Left colon (tissue), 2 donors: ENCODE measurements at places on chromosomes 2 and 18. TPM values are rescaled to one million over a fixed set of nuclear protein-coding genes. Genes with fewer than 3 reads are reported as not detected.

Gene ALPG
- total RNA-seq: 0.56 TPM

- no peak for DNase-seq
Measured at GRCh38 chr2:159571540-159572260, 44.6 kb downstream of the BAZ2B start.

GRCh38 chr18:70371908-70372307 is 83.1 kb downstream of the SOCS6 start:
- DNase-seq: no peak

- DNase-seq: no peak
Measured at GRCh38 chr2:217075268-217076057, 215.6 kb upstream of the TNP1 start.

GRCh38 chr2:110925479-110925878 is 193.1 kb downstream of the ACOXL start:
- no peak for DNase-seq

- DNase-seq: no peak
Measured at GRCh38 chr2:41886145-41886664, 161.6 kb upstream of the PKDCC start.

DNA sequence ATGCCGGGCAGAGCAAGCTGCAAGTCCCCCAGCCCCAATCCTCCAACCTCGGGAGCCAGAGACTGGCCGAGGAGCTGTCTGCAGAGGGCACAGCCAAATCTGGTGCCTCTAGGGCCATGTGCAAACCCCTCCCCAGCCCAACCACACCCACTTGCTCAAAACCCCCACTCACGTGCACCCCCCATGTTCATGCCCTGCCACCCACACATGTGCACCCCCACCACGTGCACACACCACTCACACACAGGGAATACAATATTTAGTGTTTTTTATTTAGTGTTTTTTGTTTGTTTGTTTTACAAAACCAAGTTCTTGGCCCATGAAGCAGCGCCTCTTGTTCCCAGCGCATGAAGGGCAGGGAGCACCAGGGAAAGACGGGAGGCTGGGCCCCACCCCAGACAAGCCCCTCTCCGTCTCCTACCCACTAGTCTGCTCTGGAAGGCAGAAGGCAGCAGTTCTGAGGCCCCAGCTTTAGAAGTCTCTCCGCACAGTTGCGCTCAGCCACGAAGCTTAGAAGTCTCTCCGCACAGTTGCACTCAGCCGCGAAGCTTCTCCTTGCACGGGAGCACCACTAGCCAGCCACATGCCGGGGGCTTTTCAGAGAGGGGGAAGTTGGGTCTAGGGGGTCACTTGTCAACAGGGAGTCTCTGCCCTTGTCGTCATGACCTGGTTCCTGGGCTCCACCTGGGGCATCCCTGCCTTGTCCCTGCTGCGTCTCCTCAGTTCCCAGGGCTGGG is 276.1 kb upstream of the HDAC4 start:
- no peak for DNase-seq

- DNase-seq: no peak
Measured at GRCh38 chr2:159557437-159558034, 58.8 kb downstream of the BAZ2B start.

- DNase-seq: no peak
Measured at GRCh38 chr2:20543469-20544152, 96.7 kb downstream of the RHOB start.

Gene HADHB
- total RNA-seq: 180 TPM

DNA sequence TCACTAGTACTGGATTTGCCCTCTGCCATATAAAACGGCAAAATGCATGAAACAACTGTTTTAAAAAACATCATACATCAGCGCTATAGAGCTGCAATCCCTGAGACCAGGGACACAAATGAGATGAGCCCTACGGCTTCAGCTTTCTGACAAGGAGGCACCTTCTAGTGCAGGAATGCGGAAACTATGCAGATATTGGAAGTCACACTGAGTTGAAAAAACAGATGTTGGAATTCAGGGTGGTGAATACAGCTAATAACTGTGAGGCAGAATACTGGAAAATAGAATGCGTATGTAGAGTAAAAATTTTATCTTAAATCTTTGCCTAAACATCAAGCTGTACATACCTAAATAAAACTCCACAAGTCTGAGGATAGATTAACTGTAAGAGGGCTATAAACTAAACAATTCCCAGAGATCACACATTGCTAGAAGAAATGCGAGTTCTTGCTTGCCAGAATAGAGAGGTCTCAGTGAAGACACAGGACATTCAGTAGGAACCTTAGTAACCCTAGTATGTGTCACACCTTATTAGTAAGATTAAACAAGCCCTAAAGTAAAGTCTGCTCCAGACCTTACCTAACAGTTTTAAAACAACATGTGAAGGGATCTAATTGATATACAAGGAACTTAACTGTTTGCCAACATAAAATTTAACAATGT is 541.4 kb upstream of the DDX18 start:
- no peak for DNase-seq

DNA sequence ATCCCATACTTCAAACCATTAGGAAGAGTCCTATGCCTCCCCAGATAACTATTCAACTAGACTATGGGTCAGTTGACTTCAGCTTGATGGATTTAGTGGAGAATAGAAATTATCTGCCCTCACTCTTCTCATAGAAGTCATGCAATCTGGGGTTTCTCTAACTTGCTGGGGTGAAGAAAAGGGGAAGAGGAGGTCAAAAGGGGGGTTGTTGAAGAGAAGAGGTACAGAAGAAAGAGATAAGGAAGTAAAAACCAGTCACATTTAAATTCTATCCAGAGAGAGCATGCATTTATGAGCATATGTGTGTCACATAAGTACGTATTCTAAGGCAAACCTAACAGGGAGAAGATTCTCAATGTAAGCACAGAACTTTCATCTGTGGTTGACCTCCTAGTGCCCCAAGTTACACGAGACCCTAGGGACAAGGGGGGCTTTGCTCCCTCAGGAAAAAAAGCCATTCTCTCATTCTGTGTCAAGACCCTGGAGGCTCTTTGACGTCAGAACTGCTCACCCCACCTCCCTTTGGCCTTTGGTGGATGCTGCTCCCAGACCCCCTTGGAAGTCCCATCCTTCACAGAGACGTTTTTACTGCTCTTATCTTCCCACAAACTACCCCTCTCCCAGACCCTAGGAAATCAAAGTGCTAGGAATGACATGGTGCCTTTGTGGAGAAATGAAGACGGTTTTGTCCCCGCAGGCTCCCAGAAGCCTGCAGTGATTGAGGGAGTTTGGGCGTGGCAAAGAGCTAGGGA is 236.8 kb upstream of the TNP1 start:
- no peak for DNase-seq

DNA sequence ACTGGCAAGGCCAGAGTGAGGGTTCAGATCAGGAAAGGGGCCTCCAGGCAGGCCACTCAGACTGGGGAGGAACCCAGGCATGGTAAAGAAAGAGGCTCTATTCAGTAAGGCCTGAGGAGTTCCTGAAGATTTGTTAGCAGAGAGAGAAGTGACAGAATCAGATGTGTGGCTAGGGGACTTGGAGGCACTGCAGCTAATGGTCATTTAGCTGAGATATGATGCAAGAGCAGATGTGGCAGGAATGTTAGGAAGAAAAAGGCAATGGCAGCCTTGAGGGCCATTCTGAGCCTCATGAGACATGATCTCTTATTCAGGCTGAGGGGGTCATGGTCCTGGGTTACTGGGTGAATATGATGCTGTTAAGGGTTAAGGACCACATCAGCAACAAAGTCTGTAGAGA is 73.4 kb downstream of the CCDC93 start:
- DNase-seq: no peak

- no peak for DNase-seq
Measured at GRCh38 chr2:224875153-224875552, 159.0 kb upstream of the CCDC195 start.

DNA sequence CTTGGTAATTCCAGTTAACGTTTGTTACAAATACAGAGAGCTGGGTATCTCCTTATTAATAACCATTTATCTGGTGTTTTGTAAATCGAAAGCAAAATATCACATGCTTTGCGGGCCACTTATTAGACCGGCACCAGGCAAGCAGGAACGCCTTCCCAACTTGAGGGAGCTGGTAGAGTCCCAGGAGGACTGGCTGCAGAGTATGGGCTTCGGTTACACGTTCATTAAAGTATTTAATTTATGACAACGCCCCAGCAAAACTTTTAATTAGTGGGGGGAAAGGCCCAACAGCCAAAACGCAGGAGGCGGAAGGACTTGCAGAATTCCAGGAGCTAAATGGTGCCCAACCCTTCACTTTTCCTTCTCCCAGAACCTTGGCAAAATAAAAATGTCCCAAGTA is 3.7 kb downstream of the SMAD7 start:
- DNase-seq: no peak

GRCh38 chr2:233546774-233547173 is 19.8 kb downstream of the USP40 start:
- no peak for DNase-seq

GRCh38 chr18:47391665-47392064 is 140.2 kb upstream of the SKOR2 start:
- DNase-seq: no peak

DNA sequence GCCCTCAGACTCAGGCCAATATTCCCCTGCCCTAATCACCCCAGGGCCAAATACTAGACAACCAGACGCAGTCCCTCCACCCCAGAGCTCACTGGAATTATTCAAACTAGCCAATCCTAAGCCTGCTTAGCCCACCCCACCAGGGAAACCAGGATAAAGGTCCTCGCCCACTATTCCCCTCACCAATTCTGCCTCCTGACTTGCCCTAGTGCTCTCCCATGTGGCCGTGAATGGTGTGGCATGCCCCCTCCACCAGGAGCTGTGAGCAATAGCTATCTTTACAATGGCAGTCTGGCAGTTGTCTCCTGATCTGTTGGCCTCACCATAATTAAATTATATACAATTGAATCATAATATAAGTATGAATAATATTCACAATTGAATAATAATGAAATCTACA is 42.3 kb downstream of the FAM124B start:
- DNase-seq: no peak

GRCh38 chr2:200430017-200430416 is 79.9 kb downstream of the KCTD18 start:
- DNase-seq: no peak

Gene RBM44
- total RNA-seq: 0.34 TPM

Gene DNAJC27
- total RNA-seq: 3.7 TPM

GRCh38 chr2:214960677-214961076 is 151.2 kb upstream of the BARD1 start:
- DNase-seq: no peak

Gene THADA
- total RNA-seq: 20.3 TPM

Gene C2orf68
- 36.1 TPM for total RNA-seq

DNA sequence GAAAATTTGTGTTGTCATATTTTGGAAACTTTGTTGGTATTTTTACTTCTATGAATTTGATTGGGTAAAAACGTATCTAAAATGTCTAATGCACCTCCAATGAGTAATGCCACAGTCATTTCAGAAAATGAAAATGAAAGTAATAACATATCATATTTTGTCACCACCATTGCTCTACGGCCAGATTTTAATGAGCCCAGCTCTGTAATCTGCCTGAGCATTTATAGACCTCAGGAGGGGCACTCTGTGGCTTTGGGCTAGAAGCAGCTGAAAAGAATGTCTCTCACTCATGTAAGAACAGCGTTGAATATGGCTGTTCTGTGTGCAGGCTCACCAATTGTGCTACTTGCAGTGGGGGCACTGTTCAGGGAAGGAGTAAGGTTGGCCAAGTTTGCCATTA is 32.7 kb upstream of the ABCA12 start:
- DNase-seq: no peak

- DNase-seq: no peak
Measured at GRCh38 chr2:43305012-43305411, 78.6 kb upstream of the ZFP36L2 start.

- DNase-seq: no peak
Measured at GRCh38 chr2:232896111-232896510, 26.0 kb downstream of the SNORC start.

DNA sequence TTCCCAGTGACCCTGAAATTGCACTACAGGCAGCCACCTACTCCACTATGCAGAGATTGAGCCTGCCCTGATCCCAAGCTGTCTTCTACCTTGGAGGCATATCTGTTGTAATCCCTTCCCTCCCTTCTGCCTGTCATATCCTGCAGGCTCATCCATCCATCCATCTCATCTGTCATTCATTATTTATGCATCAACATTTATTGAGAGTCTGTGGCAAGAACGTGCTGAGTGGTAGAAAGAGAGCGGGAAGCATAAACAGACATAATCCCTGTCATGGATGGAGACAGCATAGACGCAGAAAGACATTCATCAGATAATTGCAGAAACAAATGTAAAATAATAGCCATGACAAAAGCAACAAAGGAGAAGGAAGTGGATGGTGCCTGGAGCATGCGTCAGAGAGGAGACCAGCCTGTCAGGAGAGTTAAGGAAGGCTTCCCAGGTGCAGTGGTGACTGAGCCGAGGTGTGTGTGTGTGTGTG is 110.7 kb upstream of the STPG4 start:
- no peak for DNase-seq

DNA sequence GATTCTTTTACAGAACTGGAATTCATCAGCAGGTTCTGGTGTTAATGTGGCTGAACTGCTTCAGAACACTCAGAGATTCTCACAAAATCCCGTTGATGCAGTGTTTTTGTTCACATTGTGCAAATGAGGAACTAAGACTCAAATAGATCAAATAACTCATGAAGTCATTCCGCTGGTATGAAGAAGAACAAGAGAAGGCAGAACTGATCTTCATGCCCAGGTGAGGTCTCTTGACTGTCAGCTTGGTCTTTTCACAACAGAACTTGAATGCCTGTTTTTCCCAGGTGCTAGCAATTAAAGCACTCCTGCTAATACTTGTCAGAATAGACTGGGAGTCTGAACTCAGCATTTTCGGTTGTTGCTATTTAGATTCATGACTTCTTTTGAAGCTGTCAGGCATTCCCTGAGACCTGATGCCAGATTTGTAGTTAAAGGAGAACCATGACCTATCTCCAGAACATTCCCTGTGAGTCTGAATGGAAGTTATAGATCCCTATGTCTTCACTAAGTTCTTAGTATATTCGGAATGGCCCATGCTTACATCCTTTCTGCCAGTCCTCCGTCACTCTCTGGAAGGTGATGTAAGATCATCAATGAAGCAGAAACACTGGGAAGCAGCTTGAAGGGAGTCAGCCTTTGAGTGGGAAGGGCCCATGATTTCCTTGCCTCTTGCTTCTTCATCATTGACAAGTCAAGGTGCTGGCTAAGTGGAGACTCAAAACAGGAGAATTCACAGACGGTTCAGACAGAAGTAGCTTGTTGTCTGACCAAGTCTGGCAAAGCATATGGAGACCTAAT is 155.7 kb downstream of the MTCL1 start:
- no peak for DNase-seq

GRCh38 chr2:69099541-69099940 is 86.6 kb downstream of the ANTXR1 start:
- no peak for DNase-seq

Gene DSG1
- not detected for total RNA-seq

- no peak for DNase-seq
Measured at GRCh38 chr2:28423856-28424605, 31.4 kb downstream of the FOSL2 start.
